Renal pelvis (tissue), 12 donors: ENCODE measurements at places on chromosomes 1 and 21. TPM values are rescaled to one million over a fixed set of nuclear protein-coding genes. Genes with fewer than 3 reads are reported as not detected.

GRCh38 chr1:87894062-87894461 lies 565.4 kb downstream of the LMO4 start:
- DNase-seq, result no peak

- no peak for DNase-seq
Observed at GRCh38 chr1:155049651-155050559, 1.2 kb upstream of the ADAM15 start.

GRCh38 chr1:23303524-23303923 lies 40.6 kb downstream of the HNRNPR start:
- DNase-seq, result no peak

- DNase-seq, result no peak
Observed at GRCh38 chr1:95208876-95209275, 25.1 kb upstream of the RWDD3 start.

- no peak for DNase-seq
Observed at GRCh38 chr1:3683992-3684391, 31.7 kb downstream of the TP73 start.

GRCh38 chr21:43846430-43846829 lies 18.6 kb upstream of the AGPAT3 start:
- no peak for DNase-seq

XPR1 gene
- 32.7 TPM for polyA plus RNA-seq

SPRR5 gene
- not detected for polyA plus RNA-seq

SIM2 gene
- polyA plus RNA-seq, result 24.0 TPM
